Stimulated activated CD4-positive, alpha-beta T cell treated with anti-CD3 and anti-CD28 coated beads, Interleukin-4, amount 100 ng/mL, for 48 hours (primary cell): ENCODE measurements at places on chromosomes 7 and 10.

DNA sequence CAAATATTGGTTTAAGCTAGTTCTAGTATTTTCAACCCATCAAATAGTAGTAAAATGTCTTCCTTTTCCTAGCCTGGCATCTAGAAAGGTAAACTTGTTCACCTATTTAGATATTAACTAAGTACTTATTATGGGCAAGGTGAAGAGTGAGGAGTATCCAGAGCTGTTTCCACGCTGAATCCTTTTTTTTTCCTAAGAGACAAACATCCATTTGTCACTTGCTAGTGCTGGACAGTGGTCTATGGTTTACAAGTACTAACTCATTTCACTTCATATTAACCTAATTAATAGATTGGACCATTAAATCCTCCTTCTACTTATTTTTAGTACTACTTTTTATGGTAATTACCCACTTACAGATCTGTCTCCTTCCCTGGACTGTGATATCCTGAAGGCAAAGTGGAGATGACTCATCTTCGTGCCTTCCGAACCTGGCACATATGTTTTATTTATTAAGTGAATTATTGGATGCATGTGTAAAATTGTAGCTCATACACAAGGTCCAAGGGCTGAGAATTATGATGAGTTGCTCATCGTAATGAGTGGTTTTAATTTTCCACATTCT lies 159.6 kb upstream of the IGFBP3 start:
- DNase-seq, result no peak

- no peak for DNase-seq
Measured at GRCh38 chr7:116876664-116877442, 14.5 kb downstream of the CAPZA2 start.

DNA sequence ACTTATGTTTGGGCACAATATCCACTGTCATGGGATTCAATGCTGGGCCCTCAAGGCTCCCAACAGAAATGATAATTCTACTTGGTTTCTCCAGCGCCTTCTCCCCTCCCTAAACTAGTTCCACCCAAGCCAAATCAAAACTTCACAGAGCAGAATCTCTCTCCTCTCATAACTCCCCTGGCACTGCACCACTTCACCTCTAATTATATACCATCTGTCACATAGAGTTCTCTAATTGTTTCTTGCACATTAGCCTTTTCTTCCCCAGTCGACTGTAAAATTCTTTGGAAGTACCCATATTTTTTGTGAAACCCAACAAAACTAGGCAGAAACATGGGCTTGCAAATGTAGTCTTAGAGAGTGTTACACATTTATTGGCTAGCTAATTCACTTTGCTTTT lies 8.1 kb downstream of the SGMS1 start:
- DNase-seq, result no peak

DNA sequence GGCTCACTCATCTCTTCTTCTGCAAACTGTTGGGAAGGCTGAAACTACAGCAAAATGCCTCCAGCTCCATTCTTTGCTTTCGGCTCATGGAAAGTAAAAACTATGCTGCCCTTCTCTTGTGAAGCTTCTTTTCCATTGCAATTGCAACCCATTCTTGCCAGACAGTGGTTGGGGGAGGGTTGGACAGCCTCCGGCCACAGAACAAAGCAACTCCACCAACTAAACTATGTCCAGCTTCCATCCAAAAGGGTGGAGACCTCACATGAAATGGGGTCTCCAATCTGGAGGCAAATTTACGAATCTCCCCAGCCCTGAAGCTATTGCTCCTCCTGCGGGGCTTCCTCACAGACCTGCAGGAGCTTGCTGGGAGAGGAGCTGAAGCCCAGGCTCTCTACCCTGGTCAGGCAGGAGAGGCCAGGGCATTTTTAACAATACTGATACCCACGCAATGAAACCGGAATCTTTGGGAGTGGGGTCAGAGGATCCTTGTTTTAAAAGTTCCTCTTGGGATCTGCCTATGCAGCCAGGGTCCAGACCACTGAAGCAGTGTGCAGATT lies 549 bp downstream of the GPNMB start:
- DNase-seq, result no peak

- no peak for DNase-seq
Measured at GRCh38 chr7:13821152-13821787, 168.2 kb downstream of the ETV1 start.

- DNase-seq, result no peak
Measured at GRCh38 chr7:156458011-156458410, 182.6 kb upstream of the RNF32 start.
